Right atrium auricular region (tissue), 2 donors: ENCODE measurements at places on chromosomes 12 and 14. TPM values are rescaled to one million over a fixed set of nuclear protein-coding genes. Genes with fewer than 3 reads are reported as not detected.

Gene DBX2
- total RNA-seq: 0.51 TPM

GRCh38 chr12:103128862-103129501 lies 171.5 kb downstream of the ASCL1 start:
- no peak overlapping the region for H3K27ac ChIP-seq
- no peak overlapping the region for H3K4me3 ChIP-seq
- H3K36me3 ChIP-seq: no peaks in the 10 kb centered on the region
- no peaks in the 10 kb centered on the region for H3K4me1 ChIP-seq

- no peaks in the 10 kb centered on the region for H3K4me1 ChIP-seq
- H3K27me3 ChIP-seq: no peaks in the 10 kb centered on the region
- H3K4me3 ChIP-seq: no peak overlapping the region
- H3K36me3 ChIP-seq: no peaks in the 10 kb centered on the region
Observed at GRCh38 chr12:78455991-78456390, 408.6 kb upstream of the SYT1 start.

- H3K4me1 ChIP-seq: no peaks in the 10 kb centered on the region
- no peak overlapping the region for H3K4me3 ChIP-seq
- H3K27me3 ChIP-seq: no peaks in the 10 kb centered on the region
- H3K36me3 ChIP-seq: no peaks in the 10 kb centered on the region
- H3K27ac ChIP-seq: no peak overlapping the region
Observed at GRCh38 chr12:105852951-105853350, 285.8 kb downstream of the NUAK1 start.

Gene KIF5A
- 0.12 TPM for total RNA-seq

- H3K4me1 ChIP-seq: peaks cover 14% of the 10 kb centered on the region
- no peaks in the 10 kb centered on the region for H3K36me3 ChIP-seq
- DNase-seq: no peak
- H3K27me3 ChIP-seq: no peaks in the 10 kb centered on the region
Observed at GRCh38 chr12:46830731-46831334, 5.0 kb upstream of the SLC38A4 start.

Gene KLRG1
- total RNA-seq: 3.3 TPM

- peaks cover 45% of the 10 kb centered on the region for H3K4me1 ChIP-seq
- H3K36me3 ChIP-seq: no peaks in the 10 kb centered on the region
- H3K4me3 ChIP-seq: no peak overlapping the region
- peak overlapping the region; percentile 87 for H3K27ac ChIP-seq
- no peaks in the 10 kb centered on the region for H3K27me3 ChIP-seq
Observed at GRCh38 chr12:2234646-2235350, 182.0 kb downstream of the CACNA1C start.

DNA sequence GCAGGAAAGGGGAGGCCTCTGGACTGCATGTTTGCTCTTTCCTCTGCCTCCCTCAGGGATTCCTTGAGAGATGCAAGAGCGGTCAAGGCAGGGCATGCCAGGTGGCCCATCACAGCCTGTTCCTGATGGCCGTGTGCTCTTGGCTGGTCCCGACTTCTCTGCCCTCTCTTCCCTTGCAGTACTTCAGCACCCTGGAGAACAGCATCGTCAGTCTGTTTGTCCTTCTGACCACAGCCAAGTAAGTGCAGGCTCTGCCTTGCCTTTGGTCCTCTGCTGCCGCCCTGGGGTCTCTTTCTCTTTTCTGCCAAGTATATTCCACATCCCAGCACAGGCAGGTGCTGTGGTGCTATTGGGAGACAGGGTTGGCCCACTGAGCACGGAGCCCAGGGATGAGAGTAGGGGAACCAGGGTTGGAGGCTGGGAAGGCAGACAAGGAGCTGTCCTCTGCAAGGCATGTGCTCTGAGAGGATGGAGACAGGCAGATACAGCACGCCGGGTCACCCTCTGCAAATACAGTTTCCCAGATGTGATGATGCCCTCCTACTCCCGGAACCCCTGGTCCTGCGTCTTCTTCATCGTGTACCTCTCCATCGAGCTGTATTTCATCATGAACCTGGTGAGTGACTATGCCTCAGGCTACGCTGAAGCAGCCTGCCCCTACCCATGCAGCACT lies 51.9 kb downstream of the TPCN1 start:
- H3K27me3 ChIP-seq: no peaks in the 10 kb centered on the region
- peaks cover 78% of the 10 kb centered on the region for H3K36me3 ChIP-seq
- H3K27ac ChIP-seq: peak overlapping the region; percentile 8
- H3K4me1 ChIP-seq: peaks cover 36% of the 10 kb centered on the region
- no peak overlapping the region for H3K4me3 ChIP-seq
- DNase-seq: no peak

DNA sequence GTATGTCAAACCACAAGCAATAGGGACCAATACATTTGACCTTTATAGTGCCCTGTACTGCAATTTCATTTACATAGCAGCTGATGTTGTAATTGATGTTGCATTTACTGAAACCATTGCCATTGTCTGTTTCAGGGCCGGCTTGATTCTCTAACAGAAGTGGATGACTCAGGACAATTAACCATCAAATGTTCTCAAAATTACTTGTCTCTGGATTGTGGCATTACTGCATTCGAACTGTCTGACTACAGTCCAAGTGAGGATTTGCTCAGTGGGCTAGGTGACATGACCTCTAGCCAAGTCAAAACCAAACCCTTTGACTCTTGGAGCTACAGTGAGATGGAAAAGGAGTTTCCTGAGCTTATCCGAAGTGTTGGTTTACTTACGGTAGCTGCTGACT lies 216.0 kb downstream of the AKAP6 start:
- H3K27ac ChIP-seq: no peak overlapping the region
- H3K36me3 ChIP-seq: peaks cover 7% of the 10 kb centered on the region
- peaks cover 14% of the 10 kb centered on the region for H3K4me1 ChIP-seq
- H3K27me3 ChIP-seq: no peaks in the 10 kb centered on the region
- H3K4me3 ChIP-seq: no peak overlapping the region
- DNase-seq: no peak

DNA sequence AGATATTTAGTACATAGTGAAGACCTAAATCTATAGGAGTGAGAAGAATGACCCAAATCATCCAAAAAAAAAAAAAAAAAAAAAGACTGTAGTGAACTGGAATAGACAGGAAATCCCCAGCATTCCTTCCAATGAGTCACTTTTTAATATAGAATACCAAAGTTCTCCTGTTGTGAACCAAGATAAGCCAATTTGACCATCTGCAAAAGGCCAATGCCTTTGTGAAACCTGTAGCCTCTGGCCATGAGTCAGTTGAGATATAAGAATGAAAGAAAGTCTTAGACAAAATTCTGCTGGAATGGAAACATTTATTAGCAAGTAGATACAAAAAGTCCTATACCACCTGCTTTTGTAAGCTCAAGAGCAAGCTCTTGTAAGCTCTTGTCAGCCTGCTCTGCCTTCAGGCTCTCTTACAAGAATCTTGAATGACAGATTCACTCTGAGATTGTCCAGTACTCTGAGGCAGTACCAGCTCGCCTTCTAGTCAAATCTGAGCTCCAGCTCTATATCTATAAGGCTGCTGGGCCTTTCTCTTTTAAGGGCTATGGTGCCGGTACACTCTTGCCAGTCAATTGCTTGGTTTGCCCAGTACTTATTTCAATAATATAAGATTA lies 243.0 kb upstream of the TMTC1 start:
- H3K36me3 ChIP-seq: no peaks in the 10 kb centered on the region
- no peaks in the 10 kb centered on the region for H3K4me1 ChIP-seq
- no peak overlapping the region for H3K27ac ChIP-seq

DNA sequence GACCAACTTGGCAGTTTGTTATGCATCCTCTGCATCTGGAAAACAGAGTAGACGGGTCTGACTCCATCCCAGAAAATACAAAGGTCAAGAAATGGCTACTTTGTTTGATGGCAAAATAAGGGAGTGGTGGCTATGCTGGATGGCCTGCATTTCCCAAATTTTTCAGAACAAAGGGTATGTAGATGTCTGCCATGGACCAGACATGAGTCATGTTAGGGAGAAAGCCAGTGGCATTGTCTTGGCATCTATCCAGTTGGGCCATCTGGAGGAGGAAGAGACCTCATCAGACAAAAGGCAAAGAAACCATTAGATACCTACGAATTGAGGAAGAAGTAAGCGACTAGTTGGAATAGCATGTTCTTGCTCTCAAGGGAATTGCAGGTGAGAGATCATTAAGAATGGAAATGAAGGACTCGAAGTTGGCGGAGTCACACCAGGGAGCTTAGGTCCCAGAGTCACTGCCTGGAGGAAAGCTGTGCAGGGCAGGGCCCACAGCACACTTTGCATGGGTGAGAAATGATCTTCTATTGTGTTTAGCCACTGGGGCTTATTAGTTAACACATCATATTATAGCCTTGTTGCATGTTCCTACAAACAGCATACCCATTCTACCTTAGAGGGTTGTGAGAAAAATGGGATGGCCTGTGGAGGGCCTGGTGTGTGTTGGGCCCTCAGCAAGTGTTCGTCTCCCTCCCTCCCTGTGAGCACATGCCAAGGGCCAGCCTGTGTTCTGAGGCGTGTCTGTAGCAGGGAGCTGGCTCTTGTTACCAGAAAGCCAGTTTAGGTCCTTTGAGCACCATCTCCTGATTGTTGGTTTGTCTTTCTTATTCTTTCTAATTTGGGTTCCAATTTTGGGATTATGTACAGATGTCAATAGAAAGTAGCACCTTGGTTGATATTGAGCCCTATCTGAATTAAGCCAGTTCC lies 119.4 kb downstream of the KTN1 start:
- H3K27ac ChIP-seq: no peak overlapping the region
- H3K36me3 ChIP-seq: no peaks in the 10 kb centered on the region
- no peaks in the 10 kb centered on the region for H3K27me3 ChIP-seq
- DNase-seq: no peak

Gene PTPN6
- 3.7 TPM for total RNA-seq

Gene FAM222A
- total RNA-seq: 23.6 TPM

DNA sequence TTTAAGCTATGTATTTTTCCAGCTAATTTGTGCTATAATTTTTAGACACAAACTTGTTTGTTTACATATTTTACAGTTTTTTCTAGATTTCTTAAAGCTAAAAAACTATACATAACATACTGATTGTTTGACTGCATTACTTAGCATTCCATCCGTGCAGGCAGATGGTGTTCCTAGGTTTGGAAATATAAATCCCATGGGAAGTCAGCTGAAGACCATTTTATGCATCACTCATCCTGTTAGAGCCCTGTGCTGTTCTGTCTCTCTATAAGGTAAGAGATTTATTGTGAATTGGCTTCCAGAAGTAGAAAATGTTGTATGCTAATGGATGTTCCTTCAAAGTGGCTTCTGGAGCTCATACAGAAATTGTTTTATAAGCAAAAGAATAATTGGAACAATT lies 31.1 kb downstream of the RMST start:
- no peak for DNase-seq
- no peaks in the 10 kb centered on the region for H3K4me1 ChIP-seq
- H3K27ac ChIP-seq: no peak overlapping the region
- no peaks in the 10 kb centered on the region for H3K36me3 ChIP-seq
- no peak overlapping the region for H3K4me3 ChIP-seq
- no peaks in the 10 kb centered on the region for H3K27me3 ChIP-seq

Gene TMCC3
- total RNA-seq: 4.7 TPM

Gene AKAP5
- 0.24 TPM for total RNA-seq

DNA sequence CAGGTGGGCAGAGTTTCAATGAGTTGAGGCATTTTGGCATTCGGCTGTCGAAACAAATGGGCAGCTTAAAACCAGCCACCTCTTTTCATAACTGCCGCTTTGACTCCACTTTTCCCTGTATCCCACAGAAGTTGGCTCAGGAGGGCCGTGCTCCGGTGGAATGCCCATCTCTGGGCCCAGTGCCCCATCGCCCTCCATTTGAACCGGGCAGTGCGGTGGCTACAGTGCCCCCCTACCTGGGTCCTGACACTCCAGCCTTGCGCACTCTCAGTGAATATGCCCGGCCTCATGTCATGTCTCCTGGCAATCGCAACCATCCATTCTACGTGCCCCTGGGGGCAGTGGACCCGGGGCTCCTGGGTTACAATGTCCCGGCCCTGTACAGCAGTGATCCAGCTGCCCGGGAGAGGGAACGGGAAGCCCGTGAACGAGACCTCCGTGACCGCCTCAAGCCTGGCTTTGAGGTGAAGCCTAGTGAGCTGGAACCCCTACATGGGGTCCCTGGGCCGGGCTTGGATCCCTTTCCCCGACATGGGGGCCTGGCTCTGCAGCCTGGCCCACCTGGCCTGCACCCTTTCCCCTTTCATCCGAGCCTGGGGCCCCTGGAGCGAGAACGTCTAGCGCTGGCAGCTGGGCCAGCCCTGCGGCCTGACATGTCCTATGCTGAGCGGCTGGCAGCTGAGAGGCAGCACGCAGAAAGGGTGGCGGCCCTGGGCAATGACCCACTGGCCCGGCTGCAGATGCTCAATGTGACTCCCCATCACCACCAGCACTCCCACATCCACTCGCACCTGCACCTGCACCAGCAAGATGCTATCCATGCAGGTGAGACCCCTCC lies 5.0 kb upstream of the RNU7-1 start:
- H3K27ac ChIP-seq: peak overlapping the region; percentile 95
- no peaks in the 10 kb centered on the region for H3K27me3 ChIP-seq
- peak overlapping the region; percentile 72 for H3K4me3 ChIP-seq
- DNase-seq: no peak

Gene CLEC9A
- not detected for total RNA-seq

Gene WNT5B
- total RNA-seq: 1.5 TPM

Gene MTA1
- total RNA-seq: 61.7 TPM

- no peaks in the 10 kb centered on the region for H3K4me1 ChIP-seq
- no peaks in the 10 kb centered on the region for H3K27me3 ChIP-seq
- no peaks in the 10 kb centered on the region for H3K36me3 ChIP-seq
- DNase-seq: no peak
- H3K27ac ChIP-seq: no peak overlapping the region
- no peak overlapping the region for H3K4me3 ChIP-seq
Observed at GRCh38 chr12:24553259-24553658, 395.6 kb downstream of the BCAT1 start.

Gene ATL1
- 2.6 TPM for total RNA-seq

DNA sequence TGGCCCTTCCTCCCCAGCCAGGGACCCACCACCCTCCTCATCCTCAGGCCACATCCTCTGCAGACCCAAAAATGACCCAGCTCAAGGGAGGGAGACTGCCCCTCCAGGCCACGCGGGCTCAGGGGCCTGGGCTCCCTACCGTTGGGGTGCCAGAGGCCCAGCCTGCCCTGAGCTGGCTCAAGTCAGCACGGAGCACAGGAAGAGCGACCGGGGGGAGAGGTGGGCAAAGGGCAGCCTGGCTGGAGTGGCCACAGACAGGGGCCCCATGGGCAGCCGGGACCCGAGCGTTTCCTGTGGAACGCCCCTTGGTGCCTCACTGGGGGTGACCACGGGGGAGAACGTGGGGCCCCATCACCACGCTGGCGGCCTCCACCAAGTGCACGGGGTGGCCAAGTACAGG lies 10.7 kb downstream of the JAG2 start:
- peaks cover 32% of the 10 kb centered on the region for H3K4me1 ChIP-seq
- H3K27me3 ChIP-seq: no peaks in the 10 kb centered on the region
- H3K36me3 ChIP-seq: peaks cover 9% of the 10 kb centered on the region
- H3K4me3 ChIP-seq: no peak overlapping the region
- H3K27ac ChIP-seq: no peak overlapping the region

Gene PTPRR
- total RNA-seq: 0.51 TPM

GRCh38 chr12:79174626-79175025 lies 310.1 kb downstream of the SYT1 start:
- no peaks in the 10 kb centered on the region for H3K27me3 ChIP-seq
- H3K4me3 ChIP-seq: no peak overlapping the region
- H3K27ac ChIP-seq: no peak overlapping the region
- DNase-seq: no peak
- no peaks in the 10 kb centered on the region for H3K4me1 ChIP-seq
